Keratinocyte (primary cell): ENCODE measurements at places on chromosomes 6 and 20. TPM values are rescaled to one million over a fixed set of nuclear protein-coding genes. Genes with fewer than 3 reads are reported as not detected.

- DNase-seq: peak; percentile 48
Observed at GRCh38 chr20:61588411-61589385, 336.6 kb downstream of the CDH4 start.

GRCh38 chr6:161233986-161234661, 39.7 kb downstream of the AGPAT4 start:
- peak; percentile 40 for DNase-seq

GRCh38 chr6:109336221-109336961, 45.9 kb downstream of the CD164 start:
- peak; percentile 21 for DNase-seq

DNA sequence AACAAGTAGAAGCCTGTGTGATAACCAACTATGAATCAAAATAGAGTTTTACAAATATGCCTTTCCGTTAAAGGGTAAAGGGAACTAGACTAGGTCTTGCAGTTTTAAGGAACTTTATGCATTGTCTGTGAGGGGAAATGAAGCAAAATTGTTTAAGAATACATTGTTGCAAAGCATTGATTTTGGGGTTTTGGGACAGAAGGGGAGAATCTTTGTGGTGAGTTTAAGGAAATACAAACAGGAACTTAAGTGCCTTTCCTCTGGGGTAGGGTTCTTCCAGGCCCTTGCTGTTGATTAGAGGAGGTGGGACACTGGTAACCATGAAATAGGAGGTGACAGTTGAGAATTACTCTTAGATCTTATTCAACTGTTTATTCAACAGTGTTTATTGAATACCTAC, 4.7 kb downstream of the MAPK14 start:
- no peak for DNase-seq

DNA sequence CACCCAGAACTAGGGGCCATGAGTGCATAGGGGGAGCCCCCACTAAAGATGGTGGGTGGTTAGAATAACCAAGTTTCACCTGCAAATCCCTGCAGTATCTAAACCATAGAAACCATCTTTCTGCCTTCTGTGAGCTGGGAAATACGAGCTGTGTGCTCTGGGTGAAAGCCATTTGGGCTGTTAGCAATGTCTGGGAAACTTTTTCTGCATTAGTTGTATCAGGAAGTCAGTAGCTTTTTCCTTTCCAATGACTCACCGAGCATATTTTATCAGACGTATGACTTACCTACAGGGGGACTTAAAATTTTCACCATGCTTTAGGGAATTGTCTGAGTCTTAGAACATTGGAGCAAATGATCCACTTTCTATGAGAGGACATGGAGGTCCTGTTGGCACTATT, 584.0 kb downstream of the QKI start:
- DNase-seq: no peak

Gene CST7
- polyA plus RNA-seq: not detected in 3 replicates

Gene ADGB
- not detected in 3 replicates for polyA plus RNA-seq

Gene MEP1A
- 0.05 to 0.07 TPM (median 0.06 TPM) in 3 replicates for polyA plus RNA-seq

Gene SLC2A10
- polyA plus RNA-seq: not detected in 3 replicates

Gene EPPIN
- not detected in 3 replicates for polyA plus RNA-seq
